Activated CD4-positive, CD25-positive, alpha-beta regulatory T cell treated with anti-CD3 and anti-CD28 coated beads, Interleukin-2, amount 50 U/mL, for 72 hours (primary cell): ENCODE measurements at places on chromosomes 4 and X.

DNA sequence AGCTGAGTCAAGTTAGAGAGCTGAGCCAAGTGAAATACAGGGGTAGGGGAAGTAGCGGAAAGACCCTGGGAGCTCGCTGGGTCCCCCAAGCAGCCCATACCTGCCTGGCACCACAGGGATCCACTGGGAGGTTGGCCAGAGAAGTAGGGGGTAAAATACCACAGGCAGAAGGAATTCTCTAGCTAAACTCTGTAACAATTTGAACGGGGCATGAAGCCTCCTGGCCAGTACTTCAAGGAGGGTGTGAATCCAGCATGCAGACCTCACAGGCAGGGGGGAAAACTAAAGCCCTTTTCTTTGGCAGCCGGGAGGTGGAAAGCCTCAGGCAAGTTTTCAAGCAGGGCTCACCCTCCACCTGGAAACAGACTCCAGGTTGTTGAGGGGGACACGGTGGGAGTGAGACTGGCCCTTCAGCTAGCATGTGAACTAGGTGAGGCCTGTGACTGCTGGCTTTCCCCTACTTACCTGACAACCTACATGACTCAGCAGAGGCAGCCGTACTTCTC, 3.7 kb upstream of the UGT2A1 start:
- DNase-seq, result no peak

- DNase-seq, result no peak
These were observed 84.3 kb downstream of the TRAM1L1 start for GRCh38 chr4:117001077-117001476.

GRCh38 chr4:35151816-35152572, 1092.3 kb downstream of the ARAP2 start:
- no peak for DNase-seq

DNA sequence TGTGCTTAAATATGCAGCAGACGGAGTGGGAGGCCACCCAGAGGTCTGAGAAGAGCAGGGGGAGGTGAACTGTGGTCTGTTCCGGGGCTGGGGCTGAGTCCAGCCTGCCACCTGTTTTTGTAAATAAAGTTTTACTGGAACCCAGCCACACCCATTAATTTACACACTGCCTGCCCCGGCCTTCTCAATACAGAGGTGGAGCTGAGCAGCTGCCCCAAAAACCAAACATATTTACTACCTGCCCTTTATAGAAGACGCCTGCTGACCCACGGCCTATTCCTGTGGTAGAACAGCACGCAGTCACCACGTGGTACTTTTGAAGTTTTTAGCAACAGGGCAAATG, 45.9 kb downstream of the FGFRL1 start:
- DNase-seq, result no peak

DNA sequence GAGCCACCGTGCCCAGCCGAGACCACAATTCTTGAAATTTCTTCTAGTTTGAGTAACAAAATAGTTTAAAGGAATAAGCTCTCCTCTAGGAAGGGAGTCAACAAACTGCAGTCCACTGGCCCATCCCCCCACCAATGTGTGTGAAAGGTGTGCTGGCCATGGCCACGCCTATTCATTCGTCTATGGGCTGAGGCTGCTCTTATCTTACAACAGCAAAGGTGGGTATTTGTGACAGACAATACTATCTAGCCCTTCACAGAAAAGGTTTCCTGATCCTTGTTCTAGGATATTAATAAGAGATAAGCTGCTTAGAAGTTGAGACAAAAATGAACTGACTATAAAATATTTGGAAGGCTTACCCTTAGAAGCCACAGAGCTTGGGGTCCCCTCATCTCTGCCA, 41.2 kb downstream of the BEND2 start:
- DNase-seq, result no peak

DNA sequence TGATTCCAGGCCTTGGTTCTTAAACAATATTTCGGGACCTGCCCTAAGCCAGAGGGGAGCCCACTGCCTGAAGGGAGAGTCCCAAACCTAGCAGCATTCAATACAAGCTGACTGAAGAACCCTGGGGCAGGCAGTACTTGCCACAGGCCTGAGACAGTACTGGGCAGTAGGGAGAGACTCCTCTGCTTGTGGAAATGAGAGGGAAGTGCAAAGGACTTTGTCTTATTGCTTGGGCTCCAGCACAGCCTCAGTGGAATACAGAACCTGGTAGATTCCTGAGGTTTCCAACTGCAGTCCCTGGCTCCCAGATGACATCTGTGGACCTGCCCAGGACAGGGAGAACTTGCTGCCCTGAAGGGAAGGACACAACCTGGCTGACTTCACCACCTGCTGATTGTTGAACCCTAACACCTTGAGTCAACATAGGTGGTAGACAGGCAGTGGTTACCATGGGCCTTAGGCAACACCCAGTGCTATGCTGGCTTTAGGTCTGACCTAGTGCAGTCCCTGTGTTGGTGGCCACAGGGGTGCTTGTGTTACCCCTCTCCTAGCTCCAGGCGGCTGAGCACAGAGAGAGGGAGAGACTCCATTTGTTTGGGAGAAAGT, 20.3 kb upstream of the ABCG2 start:
- DNase-seq, result no peak

- no peak for DNase-seq
These were observed 38.7 kb upstream of the PDK3 start for GRCh38 chrX:24426340-24426913.

DNA sequence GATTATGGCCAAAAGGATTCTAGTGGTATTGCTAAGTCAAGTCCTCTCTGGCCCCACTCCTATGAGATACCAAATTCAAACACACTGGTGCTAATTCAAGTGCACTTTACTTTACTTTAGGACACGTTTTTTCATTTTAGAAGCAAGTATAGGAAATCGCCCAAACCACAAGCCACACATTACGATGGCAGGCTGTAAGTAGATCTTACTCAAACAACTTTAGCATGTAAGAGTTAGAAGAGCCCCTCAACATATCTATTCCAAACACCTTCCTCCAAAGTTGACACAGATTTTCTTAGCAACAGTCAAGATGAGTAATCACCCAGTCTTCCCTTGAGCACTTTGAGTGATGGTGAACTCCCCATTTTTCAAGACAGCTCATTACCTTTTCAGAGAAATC, 43.6 kb downstream of the DRD5 start:
- DNase-seq, result no peak

GRCh38 chr4:157572284-157572683, 351.8 kb downstream of the GRIA2 start:
- DNase-seq, result no peak

DNA sequence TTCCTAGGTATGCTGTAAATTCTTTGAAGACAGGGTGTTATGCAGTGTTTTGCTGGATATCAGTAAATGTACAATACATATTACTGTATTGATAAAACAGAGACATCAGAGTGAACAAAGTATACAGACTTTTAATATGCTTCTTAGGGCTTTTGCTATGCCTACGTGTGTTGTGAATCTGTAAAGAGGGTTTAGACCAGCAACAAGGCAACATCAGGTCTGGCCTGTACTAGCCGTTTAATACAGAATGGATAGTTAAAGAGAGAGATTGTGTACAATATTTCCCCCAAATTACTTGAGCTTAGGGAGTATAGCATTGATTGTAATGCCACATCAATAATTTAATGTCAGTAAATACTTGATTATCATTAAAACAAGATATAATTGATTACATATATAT, 75.2 kb downstream of the PAQR3 start:
- DNase-seq, result no peak

- no peak for DNase-seq
These were observed 17.4 kb downstream of the KLF3 start for GRCh38 chr4:38681281-38681991.

DNA sequence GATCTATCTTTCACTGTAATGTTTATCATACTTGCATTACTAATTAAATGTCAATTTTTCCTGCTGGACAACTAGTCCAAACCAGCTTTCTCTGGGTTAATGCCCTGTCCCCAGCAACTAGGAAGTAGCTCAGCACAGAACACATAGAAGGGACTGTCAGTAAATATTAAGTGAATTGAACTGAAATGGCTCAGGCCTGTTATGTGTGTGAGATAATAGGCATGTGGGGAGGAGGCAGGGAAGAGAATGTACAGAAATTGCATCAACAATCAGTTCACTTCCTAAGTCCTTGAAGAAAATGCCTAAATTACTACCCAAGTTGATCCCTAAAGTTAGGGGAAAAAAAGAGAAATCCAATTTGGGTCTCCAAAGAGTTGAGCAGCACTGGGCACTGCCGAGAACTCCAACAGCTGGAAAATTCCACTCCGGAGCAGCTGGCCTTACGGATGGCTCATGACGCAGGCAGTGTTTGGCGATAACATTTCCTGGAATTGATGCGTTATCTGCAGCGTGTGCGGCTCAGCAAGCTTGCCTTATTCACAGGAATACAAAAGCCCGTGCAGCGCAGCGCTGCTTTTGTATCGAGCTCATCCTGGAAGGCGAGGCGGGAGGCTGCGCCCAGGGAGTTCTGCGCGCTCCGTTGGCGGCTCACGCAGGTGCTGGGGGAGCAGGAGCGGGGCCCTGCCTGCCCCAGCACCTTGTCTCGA, 297.3 kb upstream of the LCORL start:
- DNase-seq, result no peak

DNA sequence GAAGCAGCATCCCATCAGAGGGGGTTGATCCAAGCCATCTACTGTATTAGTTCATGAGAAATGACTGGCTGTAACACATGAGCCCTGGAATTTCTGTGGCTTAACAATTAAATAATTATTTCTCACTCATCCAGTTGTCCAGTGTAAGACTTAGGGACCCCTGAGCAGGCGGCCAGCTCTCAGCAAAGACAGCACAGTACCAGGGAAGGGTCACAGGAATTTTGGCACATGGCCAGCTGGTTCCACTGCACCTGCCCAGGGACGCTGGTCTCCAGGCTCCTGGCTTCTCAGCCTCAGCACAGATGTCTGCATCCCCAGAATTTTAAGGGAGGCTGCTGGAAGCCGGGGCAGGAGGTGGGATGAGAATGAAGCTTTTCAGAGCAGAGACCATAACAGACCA, 93.7 kb upstream of the DHRSX start:
- DNase-seq, result no peak

DNA sequence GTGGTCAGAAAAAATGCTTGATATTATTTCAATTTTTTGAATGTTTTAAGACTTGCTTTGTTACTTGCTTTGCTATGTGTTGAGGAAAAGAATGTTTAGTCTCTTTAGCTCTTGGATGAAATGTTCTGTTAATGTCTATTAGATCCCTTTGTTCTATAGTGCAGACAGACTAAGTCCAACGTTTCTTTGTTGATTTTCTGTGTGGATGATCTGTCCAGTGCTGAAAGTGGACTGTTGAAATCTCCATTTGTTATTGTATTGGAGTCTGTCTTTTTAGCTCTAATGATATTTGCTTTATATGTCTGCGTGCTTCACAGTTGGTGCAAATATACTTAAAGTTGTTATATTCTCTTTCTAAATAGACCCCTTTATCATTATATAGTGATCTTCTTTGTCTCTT, 220.6 kb downstream of the GUCY2F start:
- no peak for DNase-seq

DNA sequence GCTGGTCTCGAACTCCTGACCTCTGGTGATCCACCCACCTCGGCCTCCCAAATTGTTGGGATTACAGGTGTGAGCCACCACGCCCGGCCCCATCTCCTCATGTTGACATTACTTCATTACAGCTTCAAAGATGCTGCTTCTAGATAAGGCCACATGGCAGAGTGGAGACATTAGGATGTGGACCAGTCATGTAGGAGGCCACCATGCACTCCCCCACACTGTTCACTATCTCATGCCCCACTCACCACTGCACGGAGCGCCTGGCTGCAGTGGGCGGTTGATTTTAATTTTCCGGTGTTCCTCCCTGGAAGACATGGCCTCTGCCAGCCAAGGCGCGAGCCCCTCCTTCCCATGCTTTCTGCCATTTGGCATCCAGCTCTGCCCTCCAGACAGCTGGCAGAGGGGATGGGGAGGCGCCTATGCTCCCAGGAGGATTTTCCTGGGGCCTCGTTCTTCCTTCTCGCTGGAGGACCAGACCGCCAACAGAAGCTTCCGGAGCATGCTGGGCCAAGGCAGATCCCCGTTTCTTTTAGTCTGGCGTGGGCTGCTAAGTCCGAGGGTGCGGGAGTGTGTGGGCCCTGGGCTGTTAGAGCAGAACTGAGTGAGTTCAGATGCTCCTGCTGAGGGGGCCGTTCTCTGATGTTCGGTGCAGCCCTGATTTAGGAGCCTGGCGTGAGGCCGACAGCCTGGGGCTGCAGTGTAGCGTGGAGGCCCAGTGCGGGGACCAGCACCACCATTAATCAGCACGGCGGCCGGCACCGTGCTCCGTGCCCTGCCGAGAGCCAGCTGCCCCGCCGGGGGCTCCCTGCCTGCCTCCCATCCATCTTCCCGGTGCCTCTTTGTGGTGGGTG, 93.1 kb downstream of the SORCS2 start:
- DNase-seq, result no peak

DNA sequence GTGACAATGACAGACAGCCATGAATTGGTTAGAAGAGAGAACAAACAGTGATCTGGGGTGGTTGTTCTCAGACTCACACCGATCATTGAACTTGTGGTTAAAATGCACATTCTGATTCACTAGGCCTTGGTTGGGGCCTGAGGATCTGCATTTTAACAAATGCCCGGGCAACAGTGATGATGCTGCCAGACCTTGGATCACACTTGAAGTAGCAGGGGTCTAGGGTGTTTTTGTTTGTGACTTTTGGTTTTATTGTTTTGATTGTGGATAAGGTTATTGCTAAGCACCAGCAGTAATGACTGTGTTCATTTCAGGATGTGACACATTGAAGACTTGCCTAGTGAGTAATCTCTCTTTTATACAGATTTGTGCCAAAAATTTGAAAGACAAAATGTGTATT, 36.5 kb downstream of the TXLNG start:
- DNase-seq, result no peak

DNA sequence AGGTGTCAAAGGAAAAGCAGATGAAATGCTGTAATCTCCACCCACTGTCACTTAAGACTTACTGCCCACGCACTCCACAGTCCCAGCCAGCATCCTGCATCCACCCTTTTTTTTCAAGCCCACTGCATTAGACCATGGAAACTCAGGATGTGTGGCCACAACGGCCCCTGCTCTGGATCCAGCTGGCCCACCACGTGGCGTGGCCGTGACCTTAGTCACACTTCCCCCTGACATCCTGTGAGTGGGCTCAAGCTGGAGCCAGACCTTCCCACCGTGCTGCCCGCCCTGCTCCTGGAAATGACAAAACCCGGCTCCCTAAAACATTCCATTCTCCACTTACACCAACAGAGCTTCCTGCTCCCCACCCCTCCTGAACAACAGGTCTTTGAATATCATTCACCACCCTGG, 588.3 kb upstream of the DIPK2B start:
- no peak for DNase-seq

- no peak for DNase-seq
These were observed 7.4 kb downstream of the ACOX3 start for GRCh38 chr4:8433136-8433535.

GRCh38 chr4:111562826-111563225, 582.4 kb upstream of the FAM241A start:
- DNase-seq, result no peak

DNA sequence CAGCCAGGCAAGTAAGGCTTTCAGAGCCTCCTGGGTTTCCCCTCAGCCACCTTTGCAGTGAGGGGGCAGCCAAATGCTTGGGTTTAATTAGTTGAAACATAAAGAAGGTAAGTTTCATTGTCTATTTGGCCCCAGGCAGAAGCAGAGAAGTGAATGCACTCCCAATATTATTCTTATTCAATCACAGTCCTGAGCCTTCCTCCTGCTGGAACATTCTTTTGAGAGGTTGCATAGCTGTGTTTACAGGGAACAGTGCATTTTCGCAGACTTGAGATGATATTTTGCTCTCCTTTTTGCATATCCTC, 13.9 kb downstream of the SLC2A9 start:
- DNase-seq, result no peak
